ENCODE measurements at places on chromosomes 13 and 19.

- DNase-seq = no peak
Observed at GRCh38 chr13:36418022-36418805, 14.1 kb upstream of the CCNA1 start.

- no peak for DNase-seq
Observed at GRCh38 chr19:41248895-41249294, 15.3 kb upstream of the HNRNPUL1 start.

GRCh38 chr19:38057959-38058690 is 151.1 kb downstream of the SIPA1L3 start:
- DNase-seq = no peak

GRCh38 chr13:45242524-45242923 is 41.7 kb upstream of the KCTD4 start:
- no peak for DNase-seq

DNA sequence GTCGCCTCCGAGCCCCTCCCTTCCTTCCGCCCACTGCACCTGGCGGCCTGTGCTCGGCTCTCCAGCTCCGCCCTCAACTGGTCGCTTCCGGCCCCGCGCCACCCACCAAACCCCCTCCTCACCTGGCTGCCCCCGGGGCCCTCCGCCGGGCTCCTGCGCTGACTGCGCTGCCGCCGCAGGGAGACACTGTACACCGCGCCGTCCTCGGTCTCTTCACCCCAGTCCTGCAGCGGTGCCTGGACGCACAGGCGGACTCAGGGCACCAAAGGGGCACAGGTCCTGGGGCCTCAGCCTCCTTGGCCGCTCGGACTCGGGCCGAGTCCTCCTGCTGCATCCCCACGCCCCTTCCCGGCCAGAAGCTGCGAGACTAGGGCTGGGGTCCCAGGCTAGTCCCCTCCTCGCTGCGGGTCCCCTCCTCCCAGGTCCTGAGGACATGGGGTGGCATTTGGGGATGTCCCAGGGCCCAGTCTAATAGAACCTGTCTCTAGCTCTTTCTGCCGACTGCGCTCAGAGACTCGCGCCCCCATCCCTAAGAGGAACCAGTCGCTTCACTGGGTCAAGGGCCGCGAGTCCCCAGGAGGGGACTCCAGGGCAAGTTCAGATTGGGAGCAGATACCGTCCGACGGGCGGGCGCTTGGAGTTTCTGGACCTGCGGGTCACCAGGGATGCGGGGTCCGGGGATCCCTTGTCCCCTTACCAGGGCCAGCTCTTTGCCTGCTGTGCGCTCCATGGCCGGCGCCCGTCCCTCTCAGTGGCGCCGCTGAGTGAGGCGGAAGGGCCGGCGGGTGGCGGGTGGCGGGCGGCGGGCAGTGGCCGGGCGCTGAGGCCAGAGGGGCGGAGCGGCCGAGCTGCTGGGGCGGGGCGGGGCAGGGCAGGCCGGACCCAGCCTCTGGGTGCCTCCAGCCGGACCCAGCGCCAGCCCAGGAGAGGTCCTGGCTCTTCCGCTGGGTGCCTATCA is at the start of gene RGL3:
TSS of gene RGL3 (minus strand) at position 766 of the 958 bp plus-strand sequence. CDS start at position 730, 36 bp downstream.
- DNase-seq = no peak

DNA sequence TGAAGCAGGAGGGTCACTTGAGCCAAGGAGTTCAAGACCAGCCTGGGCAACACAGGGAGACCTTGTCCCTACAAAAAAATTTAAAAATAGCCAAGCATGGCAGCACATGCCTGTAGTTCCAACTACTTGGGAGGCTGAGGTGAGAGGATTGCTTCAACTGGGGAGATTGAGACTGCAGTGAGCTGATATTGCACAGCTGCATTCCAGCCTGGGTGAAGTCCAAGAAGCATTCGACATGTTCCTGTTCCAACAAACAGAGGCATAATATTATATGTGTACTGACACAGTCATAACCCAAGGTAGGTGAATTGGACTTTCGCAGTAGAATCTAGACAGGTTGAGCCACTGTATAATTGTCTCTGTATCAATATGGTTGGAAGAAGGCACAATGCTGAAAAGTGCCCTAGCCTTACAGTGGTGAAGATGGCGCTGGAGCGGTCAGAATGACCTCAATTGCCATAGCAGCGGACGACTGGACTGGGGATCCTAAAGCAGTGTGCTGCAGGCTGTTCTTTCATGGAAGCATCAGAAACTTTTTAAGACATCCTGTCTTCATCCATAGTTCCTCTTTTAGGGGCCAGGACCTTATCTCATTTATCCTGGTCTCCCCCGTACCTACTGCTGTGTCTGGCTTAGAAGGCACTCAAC is 112.0 kb upstream of the CLDN10 start:
- no peak for DNase-seq

- no peak for DNase-seq
Observed at GRCh38 chr19:16867211-16867610, 21.6 kb upstream of the F2RL3 start.

DNA sequence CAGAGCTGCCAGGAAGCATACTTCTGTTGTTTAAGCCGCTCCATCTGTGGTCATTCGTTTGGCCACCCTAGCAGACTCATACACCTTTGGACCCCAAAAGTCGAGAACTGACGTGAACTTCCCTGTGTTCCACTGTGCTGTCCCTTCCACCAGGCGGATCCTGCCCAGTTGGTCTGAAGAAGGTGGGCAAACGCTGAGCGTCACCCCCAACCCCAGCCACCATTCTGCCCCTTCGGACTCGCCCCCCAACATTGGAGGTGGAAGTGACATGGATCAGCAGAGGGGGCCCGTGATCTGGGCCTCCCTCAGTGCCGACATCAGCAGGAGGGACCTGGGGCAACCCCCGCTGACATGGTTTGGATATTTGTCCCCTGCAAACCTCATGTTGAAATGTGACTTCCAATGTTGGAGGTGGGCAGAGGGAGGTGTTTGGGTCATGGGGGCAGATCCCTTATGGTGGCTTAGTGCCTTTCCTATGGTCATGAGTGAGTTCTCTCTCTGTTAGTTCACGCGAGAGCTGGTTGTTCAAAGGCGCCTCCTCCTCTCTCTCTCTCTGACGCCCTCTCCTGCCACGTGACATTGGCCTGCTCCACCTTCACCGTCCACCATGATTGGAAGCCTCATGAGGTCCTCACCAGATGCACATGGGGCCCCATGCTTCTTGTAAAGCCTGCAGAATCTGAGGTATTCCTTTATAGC is 93.6 kb upstream of the ZNF507 start:
- no peak for DNase-seq

- DNase-seq = no peak
Observed at GRCh38 chr13:114304346-114305034, 9.8 kb upstream of the CHAMP1 start.

- DNase-seq = no peak
Observed at GRCh38 chr13:71619096-71619495, 247.9 kb downstream of the DACH1 start.

DNA sequence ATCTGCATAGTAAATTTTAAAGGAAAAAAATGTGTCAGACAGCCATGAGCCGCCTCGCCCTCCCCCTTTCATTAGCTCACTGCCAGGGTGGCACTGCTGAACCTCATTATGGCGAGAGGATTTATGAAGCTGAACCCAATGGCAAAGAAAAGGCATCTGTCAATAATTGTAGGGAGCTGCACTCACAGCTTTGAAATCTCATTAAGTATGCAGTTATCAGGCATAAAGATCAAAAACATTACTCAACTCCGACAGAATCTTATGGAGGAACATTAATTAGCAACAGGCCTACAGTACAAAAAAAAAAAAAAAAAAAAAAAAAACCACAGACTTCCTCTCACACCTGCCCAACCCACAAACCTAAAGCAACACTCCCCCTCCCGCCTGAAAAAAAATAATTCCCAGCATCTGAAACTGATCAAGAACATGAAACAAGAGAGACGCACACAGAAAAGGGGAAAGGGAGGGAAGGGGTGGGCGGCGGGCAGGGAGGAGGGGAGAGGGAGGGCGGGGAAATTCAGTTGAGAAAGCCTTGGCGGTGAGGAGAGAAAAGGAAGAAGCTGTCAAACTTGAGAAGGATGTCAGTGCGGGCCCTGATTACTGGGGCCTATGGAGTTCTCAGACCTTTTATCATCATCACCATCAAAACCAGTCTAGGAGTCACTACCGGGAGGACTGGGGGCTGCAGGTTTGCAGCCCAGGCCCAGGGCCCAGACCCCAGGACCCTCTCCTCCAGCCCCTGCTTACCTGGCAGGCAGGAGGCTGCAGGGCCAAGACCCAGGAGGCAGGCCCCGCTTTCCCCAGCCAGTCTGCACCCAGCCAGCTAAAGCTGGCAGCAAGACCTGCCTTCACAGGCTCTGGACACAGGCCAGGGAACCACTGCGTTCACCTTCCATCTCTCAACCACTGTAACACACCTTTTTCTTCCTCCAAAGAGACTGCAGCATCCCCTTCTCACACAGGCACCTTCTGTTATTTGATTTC is 8.9 kb downstream of the TSHZ3 start:
- DNase-seq = no peak

DNA sequence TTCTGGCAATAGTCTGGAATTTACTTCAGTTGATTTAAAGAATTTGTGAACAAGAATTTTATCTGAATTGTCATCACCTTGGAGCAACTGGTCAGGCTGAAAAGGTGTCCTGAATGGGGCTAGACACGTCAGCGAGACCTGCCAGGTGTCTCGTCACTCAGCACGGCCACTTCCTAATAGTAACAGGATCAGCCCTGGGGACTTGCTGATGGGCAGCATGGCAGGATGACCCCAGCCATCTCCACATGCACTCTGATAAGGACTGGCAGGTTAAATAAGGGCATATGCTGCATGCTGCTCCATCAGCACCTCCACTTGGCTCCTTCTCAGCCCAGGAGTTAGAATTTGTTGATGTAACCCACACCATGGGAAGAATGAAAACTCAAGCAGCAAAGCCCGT is 224.2 kb downstream of the FOXO1 start:
- DNase-seq = no peak

DNA sequence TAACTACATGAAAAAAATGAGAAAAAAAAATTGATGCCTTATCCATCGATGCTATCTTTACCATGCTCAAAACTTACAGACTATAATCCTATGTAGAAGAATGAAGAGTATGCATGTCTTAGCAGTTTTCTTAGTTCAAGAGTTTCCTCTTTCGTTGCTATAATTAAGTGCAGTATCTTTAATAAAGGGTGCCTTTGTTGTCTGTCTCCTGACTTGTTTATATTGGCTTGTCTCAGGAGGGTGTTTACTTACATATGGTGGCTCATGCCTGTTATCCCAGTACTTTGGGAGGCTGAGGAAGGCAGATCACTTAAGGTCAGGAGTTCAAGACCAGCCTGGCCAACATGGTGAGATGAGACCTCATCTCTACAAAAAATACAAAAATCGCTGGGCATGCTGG is 44.3 kb downstream of the MTMR6 start:
- DNase-seq = no peak

DNA sequence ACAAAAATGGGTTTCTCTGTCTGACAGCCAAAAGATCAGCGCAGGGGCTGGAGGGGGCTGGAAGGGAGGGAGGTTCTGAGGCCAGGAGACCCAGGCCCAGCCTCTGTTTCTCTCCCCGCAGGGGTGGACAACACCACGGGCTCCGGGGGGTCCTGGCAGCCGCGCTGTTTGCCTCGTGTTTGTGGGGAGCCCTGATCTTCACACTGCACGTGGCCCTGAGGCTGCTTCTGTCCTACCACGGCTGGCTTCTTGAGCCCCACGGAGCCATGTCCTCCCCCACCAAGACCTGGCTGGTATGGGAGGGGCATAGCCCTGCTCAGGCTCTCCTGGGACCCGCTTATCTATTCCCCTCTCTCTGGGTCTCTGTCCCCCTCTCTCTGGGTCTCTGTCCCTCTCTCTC is 9.6 kb downstream of the CPT1C start:
- DNase-seq = no peak

GRCh38 chr19:36115453-36116343 is at the start of gene TBCB:
TSS of gene TBCB (plus strand) at chr19:36115468. CDS start at chr19:36115561, 93 bp downstream.
- DNase-seq = peak; percentile 85

DNA sequence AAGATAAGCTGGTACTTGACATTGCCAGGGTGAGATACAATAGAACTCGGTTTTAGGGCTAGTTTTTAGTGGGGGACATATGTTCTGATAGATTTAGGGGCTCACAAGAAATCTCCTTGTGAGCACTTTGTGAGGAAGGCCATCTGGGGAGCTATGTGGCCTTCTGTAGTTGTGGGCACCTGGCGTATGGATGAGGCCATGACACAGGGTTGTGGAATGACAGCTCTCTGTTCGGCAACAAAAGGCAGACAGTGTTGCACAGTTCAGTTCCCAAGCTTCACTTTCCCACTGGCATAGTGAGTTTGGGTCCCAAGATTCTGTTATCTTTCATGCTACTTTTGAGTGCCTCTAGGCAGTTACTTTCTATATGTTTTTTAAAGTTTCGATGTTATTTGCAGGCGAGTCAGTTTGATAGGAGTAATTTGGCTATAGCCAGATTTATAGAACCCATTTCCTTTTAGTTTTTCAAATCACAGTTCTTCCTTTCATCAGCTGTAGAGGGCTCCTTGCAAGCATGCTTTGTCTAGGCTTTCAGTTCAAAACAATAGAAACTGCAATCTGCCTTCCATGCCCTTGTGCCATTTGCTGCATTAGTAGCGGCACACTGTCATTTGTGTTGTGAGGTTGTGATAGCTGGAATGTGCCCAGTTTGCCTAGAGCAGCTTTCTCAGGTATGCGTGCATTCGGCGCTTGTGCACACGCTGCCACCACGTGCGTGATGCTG is 70.6 kb upstream of the TEX29 start:
- DNase-seq = no peak

DNA sequence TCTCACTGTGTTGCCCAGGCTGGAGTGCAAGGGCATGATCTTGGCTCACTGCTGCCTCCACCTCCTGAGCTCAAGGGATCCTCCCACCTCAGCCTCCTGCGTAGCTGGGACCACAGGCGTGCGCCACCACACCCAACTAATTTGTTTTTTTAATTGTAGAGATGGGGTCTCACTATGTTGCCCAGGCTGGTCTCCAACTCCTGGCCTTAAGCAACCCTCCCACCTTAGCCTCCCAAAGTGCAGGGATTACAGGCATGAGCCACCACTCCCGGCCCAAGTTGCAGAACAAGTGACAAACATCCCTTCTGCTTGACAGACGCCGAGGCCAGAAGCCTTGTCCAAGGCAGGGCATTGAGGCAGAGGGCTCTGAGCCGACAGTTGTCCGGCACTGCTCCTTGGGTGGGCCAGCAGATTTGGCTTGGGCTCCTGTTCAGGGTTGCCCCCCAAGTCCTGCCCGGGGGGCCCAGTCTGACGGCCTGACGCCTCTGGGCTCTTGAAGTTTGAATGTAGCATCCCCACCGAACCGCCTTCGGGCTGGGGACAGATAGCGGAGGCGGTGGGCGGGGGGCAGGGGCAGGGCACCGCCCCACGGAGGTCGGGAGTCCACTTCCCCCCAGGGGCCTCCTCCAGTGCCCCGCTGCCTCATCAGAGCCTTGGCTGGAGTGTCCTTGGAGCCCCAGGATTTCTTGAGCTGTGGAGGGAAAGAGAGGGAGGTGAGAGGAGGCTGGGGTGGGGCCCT is 5.7 kb upstream of the SPACA4 start:
- DNase-seq = no peak

- no peak for DNase-seq
Observed at GRCh38 chr19:40822161-40822560, 23.2 kb downstream of the EGLN2 start.

GRCh38 chr19:40284501-40285352 is at the start of gene AKT2:
TSS of gene AKT2 (minus strand) at chr19:40285345. CDS start at chr19:40265267, 20,078 bp downstream.
- DNase-seq = peak; percentile 63

DNA sequence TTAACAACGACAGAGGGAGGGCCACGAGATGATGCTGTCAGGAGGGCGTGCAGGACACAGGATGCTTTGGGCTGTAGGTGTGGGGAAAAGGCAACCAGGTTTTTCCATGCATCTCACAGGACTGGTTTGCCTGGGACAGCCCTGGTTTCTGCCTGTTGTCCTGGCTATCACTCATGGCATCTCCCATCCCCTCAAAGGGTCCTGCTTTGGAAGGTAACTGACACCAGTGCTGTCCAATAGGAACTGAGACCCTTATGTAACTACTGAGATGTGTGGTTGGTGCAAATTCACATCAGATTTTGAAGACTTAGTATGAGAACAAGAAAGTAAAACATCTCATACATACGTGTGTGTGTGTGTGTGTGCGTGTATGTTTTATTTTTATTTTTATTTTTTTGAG is 144.2 kb downstream of the URI1 start:
- DNase-seq = no peak

All from T follicular helper cell (primary cell).